ENCODE measurements at places on chromosomes 5 and 9.

- no peak for DNase-seq
Observed at GRCh38 chr5:151670083-151670686, 16.5 kb downstream of the SPARC start.

DNA sequence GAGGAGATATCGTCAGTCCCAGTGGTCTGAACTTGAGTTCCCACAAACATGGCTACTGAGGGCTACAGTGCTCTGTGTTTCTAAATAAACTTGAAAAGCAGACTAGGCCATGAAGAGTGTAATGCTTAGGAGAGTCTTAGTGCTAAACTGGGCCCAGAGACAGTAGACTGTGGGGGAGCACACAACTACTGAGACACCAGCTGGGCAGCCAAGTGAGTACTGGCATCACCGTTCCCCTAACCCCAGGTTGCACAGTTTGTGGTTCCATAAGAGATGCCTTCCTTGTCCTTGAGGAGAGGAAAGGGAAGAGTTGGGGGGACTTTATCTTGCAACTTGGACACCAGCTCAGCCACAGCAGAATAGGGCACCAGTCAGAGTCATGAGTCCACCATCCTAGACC is 172.1 kb upstream of the DMRTA1 start:
- DNase-seq, result no peak

DNA sequence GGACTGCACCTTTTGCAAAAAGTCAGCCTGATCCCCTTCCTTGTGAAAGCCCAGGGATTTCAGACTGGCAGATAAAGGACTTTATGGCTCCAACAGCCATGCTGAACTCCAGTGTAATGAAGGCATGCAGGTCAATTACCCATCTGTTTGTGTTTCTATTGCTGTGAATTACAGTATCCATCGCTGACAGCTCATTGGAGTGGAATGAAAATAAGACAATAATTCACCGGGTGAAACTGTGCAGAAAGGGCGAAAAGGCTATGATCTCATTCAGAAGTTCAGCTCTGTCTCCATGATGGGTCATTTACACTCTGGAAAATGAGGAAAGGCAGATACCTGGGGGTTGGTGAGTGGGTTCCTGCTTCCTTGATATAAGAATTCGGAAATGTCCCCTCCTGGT is 148.0 kb downstream of the BRINP1 start:
- no peak for DNase-seq

GRCh38 chr9:18861609-18862544 is 171.1 kb downstream of the SAXO1 start:
- DNase-seq, result no peak

GRCh38 chr9:94931740-94932139 is 205.2 kb downstream of the AOPEP start:
- no peak for DNase-seq
